ENCODE measurements at places on chromosomes 5 and 9.

DNA sequence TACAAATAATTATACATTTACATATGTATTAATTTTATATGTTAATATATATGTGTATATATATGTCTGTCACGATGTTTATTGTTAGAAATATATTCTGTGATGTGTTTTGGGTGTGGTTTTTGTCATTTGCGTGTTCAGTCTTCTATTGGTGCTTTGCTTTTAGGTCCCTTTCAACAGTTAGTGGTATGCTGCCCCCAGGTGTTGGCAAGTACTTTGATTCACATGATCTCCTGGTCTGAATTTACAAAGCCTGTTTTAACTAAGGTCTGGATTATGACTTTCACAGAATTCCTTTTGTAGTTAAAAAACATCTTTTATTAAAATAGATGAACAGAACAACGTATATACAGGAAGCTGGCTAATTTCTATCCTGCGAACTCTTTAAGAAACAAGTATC, 271.5 kb downstream of the CCDC171 start:
- no peak for DNase-seq

DNA sequence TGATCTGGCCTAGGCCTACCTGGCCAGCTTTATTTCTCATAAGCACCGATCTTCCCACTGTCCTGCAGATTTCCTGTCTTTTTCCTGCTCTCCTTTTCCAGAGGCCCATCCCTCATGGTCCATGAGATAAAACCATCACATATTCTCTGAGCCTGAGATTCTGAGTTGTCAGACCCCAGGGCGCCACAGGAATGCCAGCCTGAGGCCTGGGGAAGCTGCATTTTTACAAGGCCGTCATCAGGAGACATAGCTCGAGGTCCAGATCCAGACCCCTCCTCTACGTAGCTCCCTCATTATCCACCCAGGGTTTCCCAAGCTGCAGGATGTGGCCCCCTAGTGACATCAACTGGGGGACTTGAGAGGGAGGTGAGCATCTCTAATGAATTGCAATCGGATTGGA, 204.3 kb downstream of the ATPSCKMT start:
- DNase-seq: no peak

DNA sequence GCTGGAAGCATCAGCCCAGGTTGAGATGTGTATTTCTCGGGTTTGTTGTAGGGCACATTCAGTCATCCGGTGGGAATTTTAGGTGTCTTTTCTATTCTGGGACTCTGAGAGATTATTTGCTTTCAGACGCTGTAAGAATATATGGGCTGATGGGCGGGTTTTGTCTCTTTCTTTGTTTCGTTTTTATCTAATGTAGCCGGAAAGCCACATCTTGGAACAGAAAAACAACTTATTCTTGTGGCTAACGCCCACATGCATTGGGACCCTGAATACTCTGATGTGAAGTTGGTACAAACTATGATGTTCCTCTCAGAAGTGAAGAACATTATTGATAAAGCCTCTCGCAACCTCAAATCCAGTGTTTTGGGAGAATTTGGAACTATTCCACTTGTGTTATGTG, 22.4 kb downstream of the SCGB3A1 start:
- DNase-seq: no peak

DNA sequence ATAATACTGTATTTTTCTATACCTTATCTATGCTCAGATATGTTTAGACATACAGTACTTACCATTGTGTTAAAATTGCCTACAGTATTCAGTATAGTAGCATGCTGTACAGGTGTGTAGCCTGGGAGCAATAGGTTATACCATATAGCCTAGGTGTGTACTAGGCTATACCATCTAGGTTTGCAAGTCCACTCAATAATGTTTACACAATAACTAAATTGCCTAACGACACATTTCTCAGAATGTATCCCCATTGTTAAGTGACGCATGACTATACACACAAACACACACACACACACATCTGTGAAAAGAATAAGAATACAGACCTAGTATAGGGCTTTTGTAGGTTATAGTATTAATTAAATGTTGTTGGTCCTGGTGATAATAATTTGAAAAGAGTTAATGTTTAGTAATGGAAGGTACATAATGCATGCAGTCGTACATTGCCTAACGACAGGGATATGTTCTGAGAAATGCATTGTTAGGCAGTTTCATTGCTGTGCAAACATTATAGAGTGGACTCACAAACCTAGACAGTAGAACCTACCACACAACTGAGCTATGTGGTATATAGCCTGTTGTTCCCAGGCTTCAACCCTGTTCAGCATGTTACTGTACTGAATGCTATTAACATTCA, 13.6 kb downstream of the TDRD7 start:
- DNase-seq: no peak

DNA sequence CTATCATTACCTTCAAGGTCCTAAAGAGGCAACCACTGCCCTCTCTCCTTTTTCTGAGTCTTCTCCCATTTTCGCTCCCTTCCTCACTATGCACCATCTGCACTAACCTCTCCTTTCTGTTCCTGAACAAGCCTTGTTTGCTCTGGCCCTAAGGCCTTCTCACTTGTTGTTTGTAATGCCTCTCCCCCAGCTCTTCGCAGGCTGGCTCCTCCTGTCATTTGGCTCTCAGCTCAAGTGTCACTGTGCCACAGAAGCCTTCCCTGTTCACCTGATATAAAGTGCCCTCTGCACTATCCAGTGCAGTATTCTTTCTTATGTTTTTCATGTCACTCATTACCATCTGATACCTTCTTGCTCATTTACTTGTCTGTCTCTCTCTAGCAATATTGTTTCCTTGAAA, 303.7 kb downstream of the KCNN2 start:
- DNase-seq: no peak

DNA sequence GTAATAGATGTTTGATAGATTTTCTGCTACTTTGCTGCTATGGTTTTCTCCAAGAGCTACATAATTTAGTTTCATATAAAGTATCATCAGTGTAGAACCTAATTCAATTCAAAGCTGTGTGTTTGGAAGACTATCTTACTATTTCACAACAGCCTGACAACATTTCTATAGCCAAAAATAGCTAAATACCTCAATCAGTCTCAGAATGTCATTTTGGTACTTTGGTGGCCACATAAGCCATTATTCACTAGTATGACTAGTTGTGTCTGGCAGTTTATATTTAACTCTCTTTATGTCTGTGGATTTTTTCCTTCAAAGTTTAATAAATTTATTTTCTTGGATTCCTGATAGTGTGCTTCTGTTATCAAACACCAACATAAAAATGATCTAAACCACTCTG, 35.1 kb upstream of the CCDC152 start:
- DNase-seq: no peak

GRCh38 chr9:108410161-108410560, 445.6 kb downstream of the ACTL7B start:
- DNase-seq: no peak

- no peak for DNase-seq
Measured at GRCh38 chr9:1179366-1179765, 129.2 kb downstream of the DMRT2 start.

GRCh38 chr5:42579320-42579719, 156.1 kb downstream of the GHR start:
- no peak for DNase-seq
